CD4-positive, alpha-beta T cell treated with Interleukin-15 for 4 hours (primary cell): ENCODE measurements at places on chromosomes 4 and X.

DNA sequence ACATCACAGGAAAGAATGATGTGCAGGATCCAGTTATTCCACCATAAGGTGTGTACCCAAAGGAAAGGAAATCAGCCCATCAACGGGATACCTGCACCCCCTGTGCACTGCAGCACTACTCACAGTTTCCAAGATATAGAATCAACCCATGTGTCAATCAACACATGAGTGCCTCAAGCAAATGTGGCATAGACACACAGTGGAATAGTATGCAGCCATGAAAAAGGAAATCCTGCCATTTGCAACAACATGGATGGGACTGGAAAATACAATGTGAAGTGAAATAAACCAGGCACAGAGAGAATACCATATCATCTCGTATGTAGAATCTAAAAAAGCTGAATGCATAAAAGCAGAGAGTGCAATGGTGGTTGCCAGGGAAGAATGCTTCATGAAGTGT lies 53.3 kb downstream of the DHRSX start:
- DNase-seq: no peak

DNA sequence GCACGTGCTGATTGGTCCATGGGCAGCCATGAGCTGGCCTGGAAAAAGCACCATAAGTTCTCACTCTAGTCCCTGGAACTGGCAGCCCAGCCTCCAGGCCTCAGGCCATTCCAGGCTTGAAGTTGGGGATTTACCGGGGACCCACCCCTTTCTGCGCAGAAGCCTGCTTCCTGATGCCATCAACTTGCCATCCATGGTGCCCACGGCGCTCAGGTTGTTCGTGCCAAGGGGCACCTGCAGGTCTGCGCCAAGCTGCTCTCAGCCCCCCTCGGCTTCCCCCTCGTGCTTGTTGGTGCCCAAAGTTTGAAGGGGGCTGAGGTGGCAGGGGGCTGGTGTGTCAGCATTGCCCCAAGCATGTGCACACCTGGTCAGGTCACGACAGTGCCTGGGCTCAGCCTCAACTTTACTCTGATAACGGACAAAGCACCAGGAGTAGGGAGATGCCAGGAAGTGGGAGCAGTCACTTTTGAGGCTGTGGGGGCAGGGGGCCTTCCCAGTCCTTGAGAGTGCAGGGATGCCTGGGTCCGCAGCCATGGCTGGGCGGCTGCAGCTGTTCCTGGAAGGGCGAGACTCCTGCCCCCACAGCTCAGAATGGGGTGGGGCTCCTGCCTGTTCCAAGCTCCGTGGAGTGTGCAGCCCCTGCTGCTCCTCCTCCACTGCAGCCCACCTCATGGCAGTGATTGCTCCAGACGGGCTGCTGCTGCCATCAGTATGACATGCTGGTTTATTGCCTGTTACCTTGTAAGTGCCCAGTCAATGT lies 24.9 kb downstream of the DCUN1D4 start:
- DNase-seq: no peak

GRCh38 chr4:7389719-7390118 lies 45.0 kb downstream of the PSAPL1 start:
- DNase-seq: no peak

DNA sequence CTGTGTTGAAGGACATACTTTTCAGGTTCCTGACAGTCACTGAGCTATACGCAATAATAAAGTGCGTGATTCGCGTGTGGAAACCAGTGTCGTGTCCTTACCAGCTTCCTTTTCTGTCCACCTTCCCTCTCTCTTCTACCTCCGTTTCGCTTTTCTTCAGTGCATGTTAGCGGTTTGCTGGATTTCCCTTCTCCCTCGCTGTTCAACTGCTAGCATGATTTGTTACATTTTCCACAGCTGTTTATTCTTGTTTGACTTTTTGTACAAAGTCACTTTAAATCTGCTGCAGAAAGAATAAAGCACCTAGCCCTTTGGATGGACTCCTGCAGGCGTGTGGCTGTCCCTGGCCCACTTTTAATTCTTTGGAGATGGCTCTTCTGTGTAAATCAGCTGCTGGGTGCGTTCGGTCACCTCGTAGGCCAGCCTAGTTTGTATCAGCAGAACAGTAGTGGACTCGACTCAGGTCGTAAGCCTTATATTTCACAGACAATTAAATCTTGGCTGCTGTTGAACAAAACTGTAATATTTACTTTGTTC lies 8.9 kb upstream of the HAND2 start:
- DNase-seq: no peak

DNA sequence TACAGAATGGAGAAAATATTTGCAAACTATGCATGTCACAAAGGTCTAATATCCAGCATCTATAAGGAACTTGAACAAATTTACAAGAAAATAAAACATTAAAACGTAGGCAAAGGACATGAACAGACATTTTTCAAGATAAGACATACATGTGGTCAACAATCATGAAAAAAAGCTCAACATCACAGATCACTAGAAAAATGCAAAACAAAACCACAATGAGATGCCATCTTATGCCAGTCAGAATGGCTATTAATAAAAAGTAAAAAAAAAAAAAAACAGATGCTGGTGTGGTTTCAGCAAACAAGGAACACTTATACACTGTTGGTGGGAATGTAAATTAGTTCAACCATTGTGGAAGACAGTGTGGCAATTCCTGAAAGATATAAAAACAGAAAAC lies 75.8 kb upstream of the IL13RA2 start:
- no peak for DNase-seq
